Glomerular endothelial cell (primary cell): ENCODE measurements at places on chromosomes 4 and X. TPM values are rescaled to one million over a fixed set of nuclear protein-coding genes. Genes with fewer than 3 reads are reported as not detected.

The LIN54 gene
- total RNA-seq = 3.7 and 9.2 TPM in 2 replicates

The TCEAL6 gene
- total RNA-seq = not detected in 2 replicates

The ITM2A gene
- total RNA-seq = 104 and 159 TPM in 2 replicates

The CRMP1 gene
- 2.9 and 23.8 TPM in 2 replicates for total RNA-seq

The BRS3 gene
- not detected in 2 replicates for total RNA-seq

The SMC1A gene
- total RNA-seq = 19.9 and 36.1 TPM in 2 replicates
